Aorta (tissue), 5 donors: ENCODE measurements at places on chromosomes 6 and 20. TPM values are rescaled to one million over a fixed set of nuclear protein-coding genes. Genes with fewer than 3 reads are reported as not detected.

- H3K27me3 ChIP-seq = no peaks in the 10 kb centered on the region
- peak overlapping the region; percentile 80 for H3K27ac ChIP-seq
- peak overlapping the region; percentile 22 for H3K4me3 ChIP-seq
- no peaks in the 10 kb centered on the region for H3K36me3 ChIP-seq
These were observed 8.7 kb upstream of the AP5S1 start for GRCh38 chr20:3811467-3812258.

SPATA25 gene
- 8.6 TPM for total RNA-seq

- no peaks in the 10 kb centered on the region for H3K4me1 ChIP-seq
- DNase-seq = no peak
- no peak overlapping the region for H3K27ac ChIP-seq
These were observed 4.2 kb downstream of the RFX6 start for GRCh38 chr6:116881236-116881635.

C20orf141 gene
- total RNA-seq = not detected

GRCh38 chr20:54090230-54091119, 20.1 kb upstream of the BCAS1 start:
- H3K4me1 ChIP-seq = no peaks in the 10 kb centered on the region
- H3K27me3 ChIP-seq = no peaks in the 10 kb centered on the region
- no peak overlapping the region for H3K4me3 ChIP-seq
- no peaks in the 10 kb centered on the region for H3K36me3 ChIP-seq
- DNase-seq = no peak

NRN1 gene
- 31.6 TPM for total RNA-seq

GRCh38 chr6:127854009-127854408, 46.8 kb downstream of the THEMIS start:
- no peak overlapping the region for H3K4me3 ChIP-seq
- H3K4me1 ChIP-seq = no peaks in the 10 kb centered on the region
- no peak overlapping the region for H3K27ac ChIP-seq
- DNase-seq = no peak

DNA sequence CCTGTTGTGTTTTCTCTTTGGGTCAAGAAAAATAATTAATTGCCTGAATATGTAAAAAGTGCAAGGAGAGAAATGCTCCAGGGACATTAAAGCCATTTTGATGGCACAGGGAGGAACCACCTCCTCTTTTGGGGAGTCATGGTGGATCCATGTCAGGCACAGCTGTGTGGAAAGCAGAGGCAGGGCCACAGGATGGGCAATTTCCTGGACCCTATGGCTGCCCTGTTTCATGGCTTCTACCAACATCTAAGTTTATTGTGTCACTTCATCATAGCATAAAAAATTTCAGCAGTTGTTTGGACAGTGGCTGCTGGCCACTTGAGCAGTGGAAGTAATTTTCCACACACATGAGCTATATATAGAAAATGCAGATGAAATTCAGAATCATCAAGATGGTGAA, 238.2 kb downstream of the SYNE1 start:
- H3K36me3 ChIP-seq = no peaks in the 10 kb centered on the region
- H3K4me3 ChIP-seq = no peak overlapping the region
- peaks cover 7% of the 10 kb centered on the region for H3K4me1 ChIP-seq

- H3K27me3 ChIP-seq = no peaks in the 10 kb centered on the region
- H3K4me1 ChIP-seq = no peaks in the 10 kb centered on the region
- no peak for DNase-seq
- H3K27ac ChIP-seq = peak overlapping the region; percentile 65
- H3K36me3 ChIP-seq = no peaks in the 10 kb centered on the region
These were observed 1.1 kb downstream of the MGME1 start for GRCh38 chr20:17969884-17970409.

IYD gene
- total RNA-seq = not detected

- H3K4me3 ChIP-seq = no peak overlapping the region
- H3K4me1 ChIP-seq = no peaks in the 10 kb centered on the region
- no peak overlapping the region for H3K27ac ChIP-seq
- H3K36me3 ChIP-seq = no peaks in the 10 kb centered on the region
These were observed 21.7 kb upstream of the IL17A start for GRCh38 chr6:52164319-52165094.

BMP2 gene
- 15.9 TPM for total RNA-seq

TNFAIP3 gene
- total RNA-seq = 22.0 TPM

MOG gene
- total RNA-seq = not detected

PM20D2 gene
- 22.7 TPM for total RNA-seq

SLC35A1 gene
- 15.0 TPM for total RNA-seq

DNA sequence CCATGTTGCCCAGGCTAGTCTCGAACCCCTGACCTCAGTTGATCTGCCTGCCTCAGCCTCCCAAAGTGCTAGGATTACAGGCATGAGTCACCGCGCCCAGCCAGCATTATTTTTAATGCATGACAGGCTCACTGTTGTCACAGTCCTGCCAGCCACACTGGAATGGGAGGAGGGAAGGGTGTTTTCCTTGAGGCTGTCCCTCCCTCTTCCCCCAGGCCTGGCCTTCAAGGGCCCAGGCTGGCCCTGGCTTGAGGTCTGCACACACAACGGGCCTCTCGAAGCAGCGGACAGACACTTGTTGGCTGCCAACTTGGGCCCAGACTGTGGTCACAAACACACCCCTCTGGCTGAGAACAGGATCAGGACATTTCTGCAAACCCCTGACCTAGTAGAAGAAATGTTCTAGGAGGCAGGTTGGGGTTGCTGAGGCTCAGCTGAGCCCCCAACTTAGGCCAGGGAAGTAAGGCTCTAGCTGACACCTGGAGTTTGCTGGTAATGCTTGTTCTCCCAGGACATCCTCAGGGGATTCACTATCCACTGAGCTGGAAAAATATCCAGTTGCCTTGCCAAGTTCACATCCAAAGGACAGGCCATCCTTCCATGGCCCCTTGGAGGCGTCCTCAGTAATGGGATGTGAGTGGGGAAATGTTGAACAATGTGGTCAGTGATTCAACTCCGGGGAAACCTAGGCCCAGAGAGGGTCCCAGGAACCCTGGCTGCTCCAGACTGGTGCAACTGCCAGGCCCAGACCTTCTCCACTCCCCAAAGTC, 9.9 kb downstream of the SNTA1 start:
- no peak overlapping the region for H3K4me3 ChIP-seq
- H3K36me3 ChIP-seq = peaks cover 3% of the 10 kb centered on the region
- DNase-seq = peak; percentile 90
- H3K4me1 ChIP-seq = peaks cover 2% of the 10 kb centered on the region
- H3K27ac ChIP-seq = peak overlapping the region; percentile 93
- no peaks in the 10 kb centered on the region for H3K27me3 ChIP-seq

DNA sequence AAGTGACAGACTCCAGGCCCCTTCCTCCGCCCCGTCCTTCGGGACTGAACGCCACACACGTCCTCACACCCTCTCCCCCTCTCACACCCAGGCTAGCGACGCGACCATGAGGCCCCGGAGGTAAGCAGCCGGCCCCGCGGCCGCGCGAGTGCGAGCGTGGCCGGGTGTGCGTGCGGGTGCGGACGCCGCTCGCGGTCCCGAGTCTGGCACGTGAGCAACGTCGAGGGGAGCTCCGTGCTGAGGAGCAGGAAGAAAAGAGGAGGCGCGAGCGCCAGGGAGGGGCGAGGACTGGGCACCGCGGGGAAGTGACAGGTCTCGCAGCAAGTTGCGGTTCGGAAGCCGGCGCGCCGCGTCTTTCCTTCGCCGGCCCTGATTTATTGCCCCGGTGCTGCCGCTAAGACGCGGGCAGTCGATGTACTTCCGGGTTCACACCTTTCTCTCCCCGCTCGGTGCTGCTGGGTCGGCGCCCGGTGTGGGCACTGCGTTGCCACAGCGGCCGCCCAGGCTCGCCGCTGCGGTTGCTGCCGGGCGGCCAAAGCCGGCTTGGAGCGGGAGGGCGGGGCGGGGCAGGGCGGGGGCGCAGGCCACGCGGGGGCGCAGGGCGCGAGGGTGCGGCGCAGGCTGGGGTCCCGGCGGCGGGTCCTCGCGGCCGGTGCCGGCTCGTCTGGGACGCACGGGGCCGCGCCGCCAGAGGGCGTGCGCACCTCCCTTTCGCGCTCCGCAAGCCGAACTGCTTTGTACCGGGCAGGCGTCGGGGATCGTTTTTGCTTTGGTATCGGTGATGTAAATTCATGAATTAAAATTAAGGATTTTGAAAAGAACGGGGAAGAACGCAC, 15.8 kb upstream of the LIN28B start:
- peak; percentile 76 for DNase-seq
- H3K4me3 ChIP-seq = no peak overlapping the region
- no peaks in the 10 kb centered on the region for H3K27me3 ChIP-seq
- H3K36me3 ChIP-seq = no peaks in the 10 kb centered on the region

DNA sequence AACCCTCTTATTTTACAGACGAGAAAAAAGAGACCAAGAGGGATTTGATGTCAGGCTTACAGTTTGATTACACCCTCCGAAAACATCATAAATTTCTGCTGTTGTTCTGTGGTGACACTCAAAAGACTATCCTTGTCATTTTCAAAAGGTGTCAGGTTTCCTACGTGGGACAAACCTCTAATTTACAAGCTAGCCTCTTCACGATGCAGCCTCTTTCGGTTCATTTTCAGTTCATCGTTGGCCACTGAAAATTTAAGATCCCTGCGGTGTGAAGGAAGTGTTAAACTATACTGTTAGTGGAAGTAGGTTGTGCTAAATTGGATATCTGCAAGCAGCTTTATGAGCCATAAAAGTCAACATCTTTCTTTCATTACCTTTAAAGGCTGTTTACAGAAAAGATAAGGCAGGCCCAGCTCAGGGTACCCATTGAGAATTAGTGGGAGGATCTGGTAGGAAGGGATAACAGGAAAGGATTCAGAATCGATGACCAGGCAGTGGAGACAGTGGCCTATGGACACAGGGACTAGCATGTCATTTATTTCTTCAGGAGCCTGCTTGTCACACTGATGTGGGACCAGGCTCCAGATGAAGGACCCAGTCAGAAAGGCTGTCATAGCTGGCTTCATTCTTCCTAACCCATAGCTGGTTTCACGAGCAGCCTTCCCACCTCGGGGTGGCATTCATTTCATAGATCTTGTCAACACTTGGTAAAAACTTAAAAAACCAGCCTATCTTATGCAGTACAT, 329.1 kb upstream of the SOX4 start:
- no peaks in the 10 kb centered on the region for H3K36me3 ChIP-seq
- no peaks in the 10 kb centered on the region for H3K4me1 ChIP-seq
- no peak overlapping the region for H3K27ac ChIP-seq
- H3K4me3 ChIP-seq = no peak overlapping the region
- DNase-seq = no peak

PACSIN1 gene
- total RNA-seq = 0.84 TPM

GRCh38 chr6:49646130-49646824, 9.6 kb upstream of the RHAG start:
- H3K27me3 ChIP-seq = no peaks in the 10 kb centered on the region
- no peaks in the 10 kb centered on the region for H3K36me3 ChIP-seq
- no peak overlapping the region for H3K27ac ChIP-seq
- H3K4me1 ChIP-seq = no peaks in the 10 kb centered on the region
- no peak overlapping the region for H3K4me3 ChIP-seq

GRCh38 chr6:36586606-36587005, 7.6 kb upstream of the SRSF3 start:
- H3K4me1 ChIP-seq = no peaks in the 10 kb centered on the region
- no peak for DNase-seq
- H3K27me3 ChIP-seq = no peaks in the 10 kb centered on the region
- no peak overlapping the region for H3K27ac ChIP-seq
- no peaks in the 10 kb centered on the region for H3K36me3 ChIP-seq

GRCh38 chr20:57664476-57664875, 44.2 kb upstream of the ZBP1 start:
- no peak overlapping the region for H3K4me3 ChIP-seq
- no peaks in the 10 kb centered on the region for H3K27me3 ChIP-seq
- no peaks in the 10 kb centered on the region for H3K4me1 ChIP-seq
- peak; percentile 44 for DNase-seq
- no peaks in the 10 kb centered on the region for H3K36me3 ChIP-seq
- H3K27ac ChIP-seq = no peak overlapping the region

VWA7 gene
- 1.3 TPM for total RNA-seq

GABRR1 gene
- 1.8 TPM for total RNA-seq

DLK2 gene
- not detected for total RNA-seq

DNA sequence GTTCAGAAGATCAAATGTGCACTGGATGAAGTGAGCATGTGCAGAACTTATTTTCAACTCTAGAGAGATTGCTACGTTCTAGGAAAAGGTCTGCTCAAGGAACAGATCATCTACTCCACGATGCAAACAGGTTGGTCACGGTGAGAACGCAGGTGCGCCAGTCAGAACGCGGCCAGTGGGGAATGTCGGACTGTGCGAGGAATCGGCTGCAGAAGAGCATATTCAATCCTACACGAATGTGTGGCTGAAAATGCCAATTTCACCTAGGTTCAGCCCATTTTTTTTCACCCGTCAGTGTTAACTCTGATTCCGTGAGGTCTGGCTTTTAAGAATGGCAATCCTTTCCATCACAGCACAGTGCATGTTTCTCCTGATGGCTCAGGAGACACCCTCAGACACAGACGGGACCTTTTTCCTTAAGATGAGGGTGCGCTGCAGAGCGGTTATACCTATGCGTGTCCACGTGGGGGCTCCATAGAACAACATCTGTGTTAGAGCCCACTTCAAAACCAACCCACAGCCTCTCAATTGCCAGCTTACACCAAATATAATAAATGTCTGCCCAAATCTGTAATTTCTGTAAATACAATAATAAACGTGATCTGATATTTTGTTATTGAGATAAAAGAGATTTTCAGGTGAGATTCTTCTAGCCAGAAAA, 250.4 kb downstream of the FOXA2 start:
- no peak overlapping the region for H3K27ac ChIP-seq
- H3K4me3 ChIP-seq = no peak overlapping the region
- no peaks in the 10 kb centered on the region for H3K27me3 ChIP-seq
- H3K4me1 ChIP-seq = no peaks in the 10 kb centered on the region
- no peaks in the 10 kb centered on the region for H3K36me3 ChIP-seq

TRIM40 gene
- not detected for total RNA-seq

EPPIN gene
- not detected for total RNA-seq

GRCh38 chr6:53701333-53702218, 36.0 kb upstream of the KLHL31 start:
- no peaks in the 10 kb centered on the region for H3K27me3 ChIP-seq
- no peak for DNase-seq
- H3K36me3 ChIP-seq = no peaks in the 10 kb centered on the region
- no peak overlapping the region for H3K4me3 ChIP-seq

PRKN gene
- 9.0 TPM for total RNA-seq

- no peak overlapping the region for H3K4me3 ChIP-seq
- H3K27me3 ChIP-seq = no peaks in the 10 kb centered on the region
- no peak overlapping the region for H3K27ac ChIP-seq
- DNase-seq = no peak
- H3K4me1 ChIP-seq = no peaks in the 10 kb centered on the region
These were observed 14.6 kb downstream of the NRSN1 start for GRCh38 chr6:24140591-24140990.

TBC1D32 gene
- total RNA-seq = 4.5 TPM

MBOAT1 gene
- total RNA-seq = 7.4 TPM

SLCO4A1 gene
- 13.9 TPM for total RNA-seq

DEFB115 gene
- total RNA-seq = not detected

ULBP3 gene
- total RNA-seq = 0.75 TPM

RBM24 gene
- total RNA-seq = 6.1 TPM

BEND6 gene
- 5.5 TPM for total RNA-seq

MCCD1 gene
- total RNA-seq = not detected

GRCh38 chr6:145340256-145340655, 395.1 kb downstream of the EPM2A start:
- H3K27me3 ChIP-seq = no peaks in the 10 kb centered on the region
- no peak overlapping the region for H3K27ac ChIP-seq
- H3K4me3 ChIP-seq = no peak overlapping the region
- no peak for DNase-seq

L3MBTL1 gene
- 24.3 TPM for total RNA-seq
